ENCODE measurements at places on chromosomes 13 and 19.

DNA sequence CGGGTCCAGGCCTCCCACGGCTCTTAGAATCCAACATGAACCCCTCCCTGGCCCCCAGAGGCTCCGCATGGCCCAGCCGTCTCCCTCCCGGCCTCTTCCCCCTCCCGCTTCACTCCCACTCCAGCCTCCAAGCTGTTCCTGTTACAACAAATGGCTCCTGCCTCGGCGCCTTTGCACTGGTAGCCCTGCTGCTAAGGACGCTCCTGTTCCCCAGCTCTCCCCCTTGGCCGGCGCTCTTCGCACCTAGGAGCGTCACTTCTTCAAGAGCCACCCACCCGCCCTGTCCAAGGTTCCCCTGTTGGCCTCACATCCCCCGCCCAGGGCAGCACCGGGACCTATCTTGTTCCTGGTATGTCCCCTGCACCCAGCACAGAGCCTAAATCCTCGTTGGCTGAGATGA is 9.4 kb downstream of the CCDC124 start:
- no peak for DNase-seq

DNA sequence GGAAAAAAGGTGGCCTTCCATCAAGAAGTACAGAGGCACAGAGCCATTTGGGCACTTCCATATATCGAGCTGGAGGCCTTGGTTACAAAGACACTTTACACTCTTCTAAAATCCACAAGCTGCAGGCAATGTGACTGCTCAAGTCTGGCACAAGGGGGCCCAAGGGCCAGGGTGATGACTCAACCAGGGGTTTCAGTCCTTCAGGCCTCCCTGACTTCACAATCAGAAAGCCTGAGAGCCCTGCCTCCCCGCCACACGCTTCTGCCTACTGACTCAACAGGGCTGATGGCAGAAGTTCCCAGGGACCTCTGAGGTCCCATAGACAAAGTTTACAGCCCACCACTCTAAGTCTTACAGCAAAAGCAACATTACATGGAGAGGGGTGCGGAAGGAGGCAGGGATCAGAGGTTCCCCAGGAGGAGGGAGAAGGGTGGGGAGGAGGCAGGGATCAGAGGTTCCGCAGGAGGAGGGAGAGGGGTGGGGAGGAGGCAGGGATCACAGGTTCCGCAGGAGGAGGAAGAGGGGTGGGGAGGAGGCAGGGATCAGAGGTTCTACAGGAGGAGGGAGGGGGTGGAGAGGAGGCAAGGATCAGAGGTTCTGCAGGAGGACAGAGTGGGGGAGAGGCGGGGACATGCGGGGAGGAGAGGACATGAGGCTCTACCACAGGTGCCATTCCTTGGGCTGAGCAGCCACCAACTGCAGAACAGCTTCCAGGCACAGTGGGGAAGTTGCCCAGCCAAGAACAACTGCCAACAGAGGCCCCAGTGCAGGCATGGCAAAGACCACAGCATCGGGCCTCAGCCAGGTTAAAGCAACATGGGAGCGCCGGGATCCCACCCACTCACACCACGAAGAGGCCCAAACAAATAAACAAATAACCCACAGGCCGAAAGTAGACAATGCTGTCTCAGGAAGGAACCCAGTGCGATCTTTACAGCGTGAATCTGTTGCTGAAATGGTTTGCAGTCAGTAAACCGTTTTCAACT is 52.0 kb downstream of the SLC7A1 start:
- peak; percentile 51 for DNase-seq

- DNase-seq: no peak
Measured at GRCh38 chr13:34941436-34941834, 635 bp upstream of the NBEA start.

GRCh38 chr19:14517446-14517839 is 754 bp downstream of the DNAJB1 start:
- no peak for DNase-seq

DNA sequence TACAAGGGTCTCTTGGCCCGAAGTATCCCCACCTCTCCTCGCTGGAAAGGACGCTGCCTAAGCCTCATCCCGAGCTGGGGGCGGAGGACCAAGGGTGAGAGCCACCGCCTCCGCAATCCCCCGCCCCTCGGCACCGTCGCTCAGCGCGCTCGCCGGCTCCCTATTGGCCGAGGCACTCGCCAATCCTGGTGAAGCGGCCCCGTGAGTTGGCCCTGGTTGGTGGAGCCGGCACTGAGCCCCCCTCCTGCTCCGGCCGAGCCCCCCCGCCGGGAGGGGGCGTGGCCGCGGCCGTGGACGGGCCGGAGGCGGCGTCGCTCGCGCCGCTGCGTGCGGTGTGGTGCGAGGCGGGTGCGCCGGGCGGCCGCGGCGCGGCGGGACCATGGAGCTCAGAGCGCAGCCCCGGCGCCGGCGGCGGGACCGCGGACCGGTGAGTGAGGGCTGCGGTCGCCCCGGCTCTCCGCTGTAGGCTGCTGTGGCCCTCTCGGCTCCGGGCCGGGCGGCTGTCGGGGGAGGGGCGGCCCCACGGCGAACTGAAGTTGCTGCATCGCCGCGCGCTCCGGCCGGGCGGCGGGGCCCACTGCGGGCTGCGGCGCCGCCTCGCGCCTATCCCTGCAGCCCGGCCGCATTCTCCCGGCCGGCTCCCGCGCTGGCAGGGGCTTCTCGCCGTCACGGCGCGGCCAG is at the start of gene WASF3:
Gene WASF3 (plus strand): TSS at position 291 of the 681 bp plus-strand sequence. CDS start 84,588 bp downstream, outside the sequence.
- peak; percentile 61 for DNase-seq

- DNase-seq: no peak
Measured at GRCh38 chr13:29573190-29573589, 22.3 kb downstream of the SLC7A1 start.

- peak; percentile 64 for DNase-seq
Measured at GRCh38 chr13:95301183-95301967, at the start of gene ABCC4. Gene ABCC4 (minus strand): TSS chr13:95301451. CDS start chr13:95301314, 137 bp downstream.

DNA sequence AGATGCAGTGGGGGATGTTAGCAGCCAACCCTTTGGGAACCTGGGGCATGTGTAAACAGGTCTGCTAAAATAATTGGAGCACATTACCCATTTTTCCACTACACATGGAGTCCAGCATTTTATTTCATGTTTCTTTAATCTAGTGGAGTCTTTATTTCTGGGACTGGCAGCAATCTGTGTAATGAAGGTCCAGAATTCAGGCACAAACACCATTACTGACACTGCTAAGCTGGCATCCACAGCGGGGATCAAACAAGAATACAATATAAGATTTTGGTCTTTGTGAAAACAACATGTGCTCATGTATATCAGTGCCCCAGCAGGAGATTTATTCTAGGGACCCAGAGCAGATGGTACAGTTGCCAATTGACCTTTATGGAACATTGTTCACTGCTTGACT is 1587.0 kb upstream of the PRR20A start:
- no peak for DNase-seq

DNA sequence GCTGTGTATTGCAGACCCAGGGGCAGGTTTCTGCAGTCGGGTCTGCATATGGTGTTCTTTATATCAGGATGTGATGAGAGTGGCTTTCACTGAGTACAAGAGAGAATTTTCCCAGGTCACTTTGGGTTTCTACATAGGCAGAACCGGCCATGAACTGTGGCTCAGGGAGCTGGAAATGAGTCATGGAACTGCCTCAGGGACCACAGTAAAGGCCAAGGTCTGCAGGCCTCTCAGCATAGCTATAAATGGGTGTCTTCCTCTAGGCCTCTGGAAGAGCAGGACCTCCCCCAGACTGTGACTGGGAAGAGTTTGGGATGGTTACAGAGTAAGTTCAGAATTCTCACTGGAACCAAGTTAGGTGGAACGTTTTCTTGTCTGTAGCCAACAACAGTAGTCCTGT is 51.8 kb upstream of the ZNF681 start:
- DNase-seq: no peak

DNA sequence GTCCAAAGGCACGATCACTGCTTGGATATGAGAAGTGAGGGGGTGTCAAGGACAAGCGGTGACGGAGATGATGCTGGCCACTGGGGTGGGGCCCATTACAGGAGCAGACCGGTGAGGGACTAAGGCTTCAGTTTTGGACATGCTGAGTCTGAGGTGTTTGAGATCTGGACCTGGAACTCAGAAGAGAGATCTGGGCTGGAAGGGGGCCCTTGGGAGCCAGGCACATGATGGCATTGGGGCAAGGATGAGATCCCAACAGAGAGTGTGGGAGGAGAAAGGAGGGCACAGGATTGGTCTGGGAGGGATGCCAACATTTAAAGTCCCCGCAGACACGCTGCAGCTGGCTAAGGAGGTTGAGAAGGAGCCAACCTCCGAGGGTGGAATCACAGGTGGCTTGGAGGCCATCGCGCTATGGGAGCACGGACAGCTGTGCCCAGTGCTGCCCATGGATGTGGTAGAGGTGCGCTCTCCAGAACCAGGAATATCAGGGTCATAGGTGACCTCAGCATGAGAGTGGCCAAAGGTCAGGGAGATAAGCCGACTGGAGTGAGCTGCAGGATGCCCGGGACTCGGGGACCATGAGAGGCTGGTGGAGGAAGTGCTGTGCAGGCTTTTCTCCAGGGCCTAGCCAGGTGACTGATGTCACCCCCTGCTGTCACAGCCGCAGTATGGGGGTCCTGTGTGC is 21.8 kb downstream of the DHRS12 start:
- DNase-seq: no peak

DNA sequence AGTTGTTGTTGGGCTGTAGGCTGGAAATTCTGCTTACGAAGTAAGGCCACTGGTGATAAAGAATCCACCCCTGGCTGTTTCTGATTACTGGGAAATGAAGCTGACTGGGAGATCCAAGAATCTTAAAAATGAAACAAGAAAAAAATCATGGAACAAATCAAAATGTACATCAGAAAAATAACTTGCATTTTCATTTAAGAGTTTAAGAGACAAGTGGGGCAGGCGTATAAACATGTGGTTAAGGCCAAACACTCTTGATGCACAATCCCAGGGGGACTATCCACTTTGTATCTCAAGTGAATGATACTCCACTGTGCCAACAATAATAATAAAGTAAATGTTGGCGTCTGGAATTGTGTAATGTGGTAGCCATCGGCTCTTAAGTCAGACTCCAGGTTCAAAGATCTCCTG is 24.6 kb downstream of the ZMYM5 start:
- DNase-seq: no peak

DNA sequence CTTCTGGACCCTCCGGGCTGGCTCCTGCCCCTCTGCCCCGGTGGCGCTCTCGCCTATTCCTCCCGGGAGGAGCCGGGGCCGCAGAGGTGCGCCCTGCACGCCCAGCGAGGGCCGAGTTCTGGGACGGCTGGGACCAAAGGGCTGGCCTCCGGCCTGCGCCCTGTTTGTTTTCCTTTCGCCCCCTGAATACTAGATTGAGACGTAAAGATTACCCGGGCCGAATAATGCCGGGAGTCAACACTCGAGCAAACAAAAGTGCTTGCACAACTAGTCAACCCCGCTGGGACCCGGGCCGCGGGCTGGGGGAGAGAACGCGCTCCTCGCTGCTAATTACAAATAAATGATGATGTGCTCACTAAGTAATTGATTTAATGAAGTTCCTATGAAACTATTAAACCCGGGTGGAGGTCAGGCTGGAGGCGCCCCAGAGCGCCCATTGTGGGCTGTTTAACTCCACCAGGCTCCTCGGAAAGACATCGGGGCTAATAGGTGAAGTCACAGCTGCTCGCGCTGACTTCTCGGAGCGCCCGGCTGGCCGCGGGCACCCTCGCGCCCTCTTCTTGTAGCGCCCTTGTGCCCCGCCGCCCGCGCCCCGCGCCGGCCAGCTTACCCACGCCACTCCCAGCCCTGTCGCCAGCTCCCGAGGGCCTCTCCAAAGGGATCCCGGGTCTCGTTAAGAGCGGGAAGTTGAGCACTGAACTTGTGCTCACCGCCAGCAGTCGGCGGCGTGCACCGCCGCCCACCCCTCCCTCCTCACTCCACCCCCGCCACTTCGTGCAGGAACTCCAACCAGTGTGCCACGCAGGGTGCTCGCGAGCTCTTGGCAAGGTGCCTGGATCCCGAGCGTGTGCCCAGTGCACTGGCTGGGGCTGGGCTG is 14.9 kb downstream of the ZIC5 start:
- DNase-seq: no peak

DNA sequence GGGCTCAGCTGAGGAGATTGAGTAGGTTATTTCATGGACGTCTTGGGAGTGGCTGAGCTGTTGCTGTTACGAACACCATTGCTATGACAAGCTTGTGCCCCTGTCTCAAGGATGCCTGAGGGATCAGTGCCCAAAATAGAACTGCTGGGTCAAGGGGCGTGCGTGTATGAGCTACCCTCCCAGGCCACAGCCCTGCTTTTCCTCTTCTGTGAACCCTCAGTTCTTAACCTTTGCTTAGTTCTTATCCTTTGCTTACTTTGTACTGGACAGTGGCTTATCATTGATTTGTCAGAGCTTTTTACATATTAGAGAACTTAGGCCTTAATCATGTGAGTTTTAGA is 9.0 kb downstream of the ARHGAP45 start:
- no peak for DNase-seq

DNA sequence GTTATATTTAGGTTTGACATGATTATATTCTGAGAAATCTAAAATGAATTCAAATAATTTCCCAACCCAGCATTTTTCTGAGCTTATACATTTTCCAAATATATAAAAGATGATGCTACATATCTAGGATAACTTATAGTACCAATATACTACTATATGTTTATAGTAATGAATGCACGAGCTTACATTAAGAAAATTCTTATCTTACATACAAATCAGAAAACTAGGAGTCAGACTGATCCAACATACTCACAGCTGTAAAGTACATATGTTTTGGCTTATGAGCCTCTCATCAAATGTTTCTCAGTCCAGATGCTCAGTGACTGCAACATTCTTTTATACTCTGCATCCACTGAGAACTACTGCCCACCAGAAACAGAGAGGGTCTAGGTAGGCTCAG is 491.3 kb upstream of the KLF12 start:
- DNase-seq: no peak

DNA sequence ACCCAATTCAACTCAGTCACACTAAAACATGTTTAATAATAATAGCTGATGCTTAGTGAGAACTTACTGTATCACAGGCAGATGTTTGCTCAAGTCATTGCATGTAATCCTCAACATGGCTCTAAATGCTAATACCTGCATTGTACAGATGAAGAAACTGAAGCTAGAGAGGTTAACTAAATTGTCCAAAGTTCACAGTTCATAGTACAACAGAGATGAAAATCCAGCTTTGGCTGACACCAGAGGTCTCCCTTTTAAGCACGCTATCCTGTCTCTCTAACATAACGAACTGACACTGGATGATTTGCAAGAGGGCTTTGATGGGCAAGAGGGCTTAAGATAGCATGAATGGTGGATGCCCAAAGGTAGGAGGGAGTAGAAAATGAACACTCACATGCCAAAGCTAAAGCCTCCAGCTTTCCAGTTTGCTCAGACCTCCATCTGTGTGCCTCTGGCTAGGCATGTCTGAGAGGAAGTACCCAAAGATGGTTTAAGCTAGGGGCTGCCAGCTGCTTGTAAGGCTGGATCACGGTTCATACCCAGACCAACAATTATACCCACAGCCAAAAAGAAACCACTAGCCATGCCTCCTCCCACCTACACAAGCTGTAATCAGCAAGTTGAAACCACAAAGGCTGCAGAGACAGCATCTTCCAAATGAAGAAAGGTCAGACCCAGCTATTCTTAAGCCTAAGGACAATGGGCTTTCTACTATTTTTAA is 196.9 kb upstream of the UBL3 start:
- DNase-seq: no peak

All from stimulated activated CD4-positive, alpha-beta T cell treated with anti-CD3 and anti-CD28 coated beads, Interleukin-2, amount 100 ng/mL, for 24 hours (primary cell).